ENCODE measurements at places on chromosomes 3 and 15.

DNA sequence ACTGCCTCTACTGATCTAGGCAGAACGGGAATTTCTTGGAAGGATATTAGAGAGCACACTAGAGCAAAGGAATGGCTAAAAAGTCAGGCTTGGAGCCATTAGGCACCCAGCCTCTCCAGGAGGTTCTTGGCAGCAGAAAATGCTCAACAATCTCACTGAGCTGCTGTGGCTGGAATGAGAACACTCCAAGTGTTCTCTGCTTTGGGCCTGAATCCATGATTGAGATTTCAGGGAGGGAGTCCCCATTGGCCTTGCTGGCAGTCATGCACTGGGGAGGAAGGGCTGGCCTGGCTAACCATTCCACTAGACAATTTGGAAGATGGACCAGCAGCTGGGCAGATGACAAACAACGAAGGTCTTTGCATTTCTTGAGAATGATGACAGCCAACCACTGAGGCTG, 362.6 kb downstream of the SHQ1 start:
- no peak for DNase-seq

DNA sequence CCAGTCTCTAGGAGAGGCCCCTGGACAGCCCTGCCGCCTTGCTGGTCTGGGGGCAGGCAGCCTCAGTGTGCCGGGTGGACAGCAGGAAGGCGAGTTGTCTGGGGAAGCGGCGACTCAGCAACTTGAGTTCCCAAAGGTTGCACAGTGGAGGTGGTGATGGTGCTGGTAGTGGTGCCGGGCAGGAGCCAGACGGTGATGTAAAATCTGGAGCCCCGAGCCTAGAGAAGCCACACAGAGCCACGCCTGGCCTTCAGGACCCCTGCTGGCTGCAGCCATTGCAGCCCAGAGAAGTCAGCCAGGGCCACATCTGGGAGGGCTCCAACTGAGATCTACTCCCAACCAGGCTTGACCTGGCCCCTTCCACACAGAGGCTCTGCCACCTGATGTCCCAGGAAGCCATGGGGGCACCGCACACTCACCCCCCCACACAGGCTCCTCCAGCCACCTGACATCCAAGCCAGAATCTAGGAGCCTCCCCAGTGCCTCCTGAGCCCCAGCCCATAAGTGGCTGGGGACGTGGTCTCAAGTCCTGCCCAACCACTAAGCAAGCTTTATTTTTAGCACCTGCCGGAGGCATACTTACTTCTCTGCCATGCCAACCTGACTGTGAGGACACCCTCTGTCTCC, 8.8 kb downstream of the C3orf22 start:
- DNase-seq = no peak

- no peak for DNase-seq
Measured at GRCh38 chr15:93543093-93543492, 454.1 kb upstream of the RGMA start.

DNA sequence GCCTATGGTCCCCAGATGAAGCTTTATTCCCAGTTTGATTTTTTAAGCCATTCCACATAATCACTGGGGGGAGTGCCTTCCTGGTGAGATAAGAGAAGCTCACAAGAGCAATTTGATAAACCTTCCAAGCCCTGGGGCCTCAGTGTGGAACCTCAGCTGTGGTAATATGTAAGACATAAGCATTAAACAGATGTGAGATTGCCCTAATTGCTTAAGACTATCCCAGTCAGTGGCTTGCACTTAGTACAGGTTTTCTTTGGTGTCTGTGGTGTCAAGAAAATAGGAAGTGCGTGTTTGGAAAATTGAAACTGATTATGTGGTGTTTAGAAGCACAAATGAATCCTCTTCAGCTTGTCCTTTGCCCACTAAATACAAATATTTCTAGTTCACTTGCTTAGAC, 54.3 kb downstream of the LRRN1 start:
- DNase-seq = no peak

GRCh38 chr3:193693774-193694173, 100.8 kb downstream of the OPA1 start:
- DNase-seq = no peak

- DNase-seq = no peak
Measured at GRCh38 chr3:13508496-13508895, 28.4 kb downstream of the HDAC11 start.

- DNase-seq = no peak
Measured at GRCh38 chr15:81085213-81085612, 48.9 kb upstream of the CFAP161 start.

GRCh38 chr15:88388686-88389085, 78.5 kb downstream of the MRPL46 start:
- no peak for DNase-seq

DNA sequence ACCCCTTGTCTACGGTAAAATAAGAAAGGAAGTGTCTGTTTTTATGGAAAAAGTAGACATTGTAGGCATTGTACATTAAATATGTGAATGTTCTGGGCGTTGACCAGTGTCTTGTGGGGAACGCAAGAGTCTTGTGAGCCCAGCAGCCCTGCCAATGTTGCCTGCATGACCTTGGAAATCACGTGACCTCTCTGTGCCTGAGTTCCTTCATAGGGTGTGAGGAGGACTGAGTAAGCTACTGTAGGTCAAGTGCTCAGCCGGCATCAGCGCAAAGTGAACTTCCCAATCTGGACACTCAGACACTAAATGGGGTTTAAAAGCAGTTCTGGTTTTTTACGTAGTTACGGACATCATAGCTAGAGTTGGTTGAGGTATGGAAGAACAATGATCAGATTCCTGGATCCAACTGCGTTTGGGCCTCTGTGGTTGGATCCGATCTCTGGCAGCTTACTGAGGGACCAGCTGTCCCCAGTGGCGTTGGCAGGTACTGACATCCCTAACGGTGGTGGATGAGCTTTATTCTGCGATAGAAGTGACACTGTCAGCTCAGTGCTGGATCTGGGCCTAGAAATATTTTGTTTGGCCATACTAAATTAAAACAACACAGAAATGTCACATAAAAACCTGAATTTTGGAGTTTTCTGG, 63.8 kb downstream of the SPSB4 start:
- no peak for DNase-seq

GRCh38 chr3:193702967-193703366, 110.0 kb downstream of the OPA1 start:
- DNase-seq = no peak

GRCh38 chr3:111252779-111253178, 181.2 kb downstream of the NECTIN3 start:
- DNase-seq = no peak

- no peak for DNase-seq
Measured at GRCh38 chr3:46857485-46858341, 5.5 kb downstream of the MYL3 start.

- DNase-seq = no peak
Measured at GRCh38 chr3:123503203-123503602, 54.3 kb upstream of the ADCY5 start.

GRCh38 chr3:61569856-61570580, 8.6 kb downstream of the PTPRG start:
- DNase-seq = no peak

DNA sequence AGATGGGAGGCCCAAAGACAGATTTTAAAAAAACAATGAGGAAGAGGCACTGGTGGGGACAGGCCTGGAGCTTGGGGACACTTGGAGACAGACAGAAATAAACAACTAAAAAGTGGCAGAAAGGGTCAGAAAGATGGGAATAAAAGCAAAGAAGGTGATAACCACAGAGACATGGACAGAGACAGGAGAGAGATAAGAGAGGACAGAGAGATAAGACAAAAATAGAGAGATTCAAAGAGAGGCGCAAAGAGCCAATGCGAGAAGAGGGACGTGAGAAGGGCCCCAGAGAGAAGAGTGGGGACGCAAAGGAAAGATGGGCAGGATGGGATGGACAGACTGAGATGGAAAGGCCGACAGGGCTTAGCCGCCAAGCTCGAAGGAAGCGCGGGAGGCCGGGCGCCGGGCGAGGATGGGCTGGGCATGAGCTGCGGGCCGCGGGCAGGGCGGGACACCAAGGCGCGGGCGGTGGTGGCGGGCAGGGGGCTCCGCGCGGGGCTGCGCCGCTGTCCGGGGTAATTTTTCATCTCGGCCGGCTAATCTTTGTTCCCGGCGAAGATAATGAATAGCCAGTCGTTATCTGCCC, 3.1 kb upstream of the GATA2 start:
- DNase-seq = no peak

GRCh38 chr3:55709411-55710012, 222.4 kb upstream of the WNT5A start:
- no peak for DNase-seq

GRCh38 chr3:41111011-41111410, 88.3 kb upstream of the CTNNB1 start:
- no peak for DNase-seq

DNA sequence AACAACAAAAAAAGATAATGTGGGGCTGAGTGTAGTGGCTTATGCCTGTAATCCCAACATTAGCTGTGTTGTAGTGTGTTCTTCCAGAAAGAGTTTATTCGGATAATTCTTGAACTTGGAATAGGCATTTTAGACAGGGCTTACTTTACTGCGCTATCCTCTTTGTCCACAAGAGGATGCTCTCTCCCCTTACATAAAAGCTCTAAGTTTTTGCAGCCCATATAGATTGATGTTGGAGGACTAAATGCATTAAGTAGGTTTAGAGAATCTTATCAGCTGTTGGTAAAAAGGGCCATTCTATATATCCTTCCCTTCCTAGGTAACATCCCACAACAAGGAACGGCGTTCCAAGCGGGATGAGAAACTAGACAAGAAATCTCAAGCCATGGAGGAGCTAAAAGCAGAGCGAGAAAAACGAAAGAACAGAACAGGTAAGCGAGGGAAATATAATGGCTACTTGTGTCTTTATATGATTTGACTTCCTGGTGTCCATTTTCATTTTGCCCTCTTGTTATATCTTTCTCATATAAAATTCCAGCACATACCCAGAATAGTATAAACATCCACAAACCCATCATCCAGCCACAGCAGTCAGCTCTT, 27.8 kb upstream of the ITPKA start:
- no peak for DNase-seq

- no peak for DNase-seq
Measured at GRCh38 chr3:117955196-117955595, 1079.5 kb downstream of the IGSF11 start.

- DNase-seq = no peak
Measured at GRCh38 chr3:151964743-151965142, 91.3 kb downstream of the SUCNR1 start.

GRCh38 chr3:102248981-102249705, 185.7 kb upstream of the ZPLD1 start:
- no peak for DNase-seq

GRCh38 chr15:58332676-58333400, 99.0 kb upstream of the LIPC start:
- no peak for DNase-seq

- DNase-seq = no peak
Measured at GRCh38 chr15:39191871-39192291, 389.0 kb upstream of the THBS1 start.

- DNase-seq = no peak
Measured at GRCh38 chr3:100131241-100131640, 16.9 kb upstream of the FILIP1L start.

DNA sequence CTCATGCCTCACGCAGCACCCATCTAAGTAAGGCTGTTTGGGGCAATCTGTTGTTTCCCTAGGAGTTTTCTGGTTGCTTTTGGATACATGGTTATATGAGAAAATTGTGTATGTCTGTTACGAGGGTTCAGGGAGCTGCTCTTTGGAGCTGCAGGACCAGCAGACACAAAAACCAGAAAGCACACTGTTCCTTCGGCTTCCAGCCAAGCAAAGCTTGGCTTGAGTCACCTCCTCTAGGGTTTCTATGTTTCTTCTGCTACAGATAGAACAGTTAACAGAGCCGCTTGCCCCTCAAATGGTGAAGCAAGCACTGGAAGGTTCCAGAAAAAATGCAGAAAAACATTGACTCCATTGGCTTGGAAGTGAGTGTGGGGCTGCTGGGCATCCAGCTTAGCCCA, 49.2 kb upstream of the CTDSPL start:
- DNase-seq = no peak

GRCh38 chr15:84685304-84685703, 27.3 kb upstream of the NMB start:
- DNase-seq = no peak

- DNase-seq = no peak
Measured at GRCh38 chr15:70407955-70408354, 310.2 kb upstream of the TLE3 start.

- no peak for DNase-seq
Measured at GRCh38 chr3:58789385-58789784, 122.8 kb upstream of the FAM3D start.

DNA sequence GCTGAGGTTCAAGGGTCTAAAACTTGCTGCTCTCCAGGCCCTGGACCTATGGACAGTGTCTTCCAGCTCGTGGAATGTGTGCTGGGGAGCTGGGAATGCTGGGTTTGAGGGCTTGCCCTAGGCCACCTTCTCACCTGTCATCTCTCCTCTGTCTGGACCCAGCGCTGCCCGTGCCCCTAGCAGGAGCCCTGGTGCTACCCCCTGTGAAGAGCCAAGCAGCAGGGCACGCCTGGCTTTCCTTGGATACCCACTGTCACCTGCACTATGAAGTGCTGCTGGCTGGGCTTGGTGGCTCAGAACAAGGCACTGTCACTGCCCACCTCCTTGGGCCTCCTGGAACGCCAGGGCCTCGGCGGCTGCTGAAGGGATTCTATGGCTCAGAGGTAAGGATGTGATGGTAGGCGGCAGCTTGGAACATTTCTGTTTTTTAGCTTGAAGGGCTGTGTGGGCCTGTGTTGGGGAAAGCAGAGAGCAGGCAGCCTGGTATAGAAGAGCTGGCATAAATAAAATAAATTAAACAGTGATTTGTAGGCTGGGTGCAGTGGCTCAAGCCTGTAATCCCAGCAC, 5.1 kb downstream of the CHRD start:
- DNase-seq = no peak

DNA sequence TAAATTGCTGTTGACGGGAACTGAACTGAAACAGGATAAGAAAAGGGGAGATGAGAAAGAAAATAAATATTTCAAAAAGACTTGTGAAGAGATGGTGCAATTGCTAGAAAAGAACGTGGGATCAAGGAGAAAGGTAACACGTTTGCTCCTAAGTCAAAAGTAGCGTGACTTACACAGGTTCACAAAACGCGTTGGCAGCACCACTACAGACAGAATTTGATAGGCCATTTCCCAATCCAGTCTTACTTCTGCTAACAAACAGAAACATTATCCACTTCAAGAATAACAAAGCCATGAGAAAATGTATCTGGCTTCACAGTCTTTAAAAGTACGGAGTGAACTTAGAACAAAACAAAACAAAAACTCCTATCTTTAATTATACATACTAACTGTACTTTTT, 75.5 kb downstream of the DPH6 start:
- DNase-seq = no peak

- DNase-seq = no peak
Measured at GRCh38 chr3:164332831-164333802, 745.2 kb downstream of the SI start.
